Gastrocnemius medialis (tissue), 4 donors: ENCODE measurements at places on chromosomes 2 and 18. TPM values are rescaled to one million over a fixed set of nuclear protein-coding genes. Genes with fewer than 3 reads are reported as not detected.

- H3K36me3 ChIP-seq = no peaks in the 10 kb centered on the region
- H3K27ac ChIP-seq = peak overlapping the region; percentile 68
- no peaks in the 10 kb centered on the region for H3K27me3 ChIP-seq
- H3K4me3 ChIP-seq = no peak overlapping the region
- H3K4me1 ChIP-seq = peaks cover 59% of the 10 kb centered on the region
Measured at GRCh38 chr2:43070676-43071502, 155.5 kb downstream of the ZFP36L2 start.

GRCh38 chr18:79911344-79912270 lies 39.8 kb downstream of the SLC66A2 start:
- peaks cover 23% of the 10 kb centered on the region for H3K4me1 ChIP-seq
- DNase-seq = peak; percentile 53
- no peaks in the 10 kb centered on the region for H3K27me3 ChIP-seq
- no peak overlapping the region for H3K4me3 ChIP-seq

DNA sequence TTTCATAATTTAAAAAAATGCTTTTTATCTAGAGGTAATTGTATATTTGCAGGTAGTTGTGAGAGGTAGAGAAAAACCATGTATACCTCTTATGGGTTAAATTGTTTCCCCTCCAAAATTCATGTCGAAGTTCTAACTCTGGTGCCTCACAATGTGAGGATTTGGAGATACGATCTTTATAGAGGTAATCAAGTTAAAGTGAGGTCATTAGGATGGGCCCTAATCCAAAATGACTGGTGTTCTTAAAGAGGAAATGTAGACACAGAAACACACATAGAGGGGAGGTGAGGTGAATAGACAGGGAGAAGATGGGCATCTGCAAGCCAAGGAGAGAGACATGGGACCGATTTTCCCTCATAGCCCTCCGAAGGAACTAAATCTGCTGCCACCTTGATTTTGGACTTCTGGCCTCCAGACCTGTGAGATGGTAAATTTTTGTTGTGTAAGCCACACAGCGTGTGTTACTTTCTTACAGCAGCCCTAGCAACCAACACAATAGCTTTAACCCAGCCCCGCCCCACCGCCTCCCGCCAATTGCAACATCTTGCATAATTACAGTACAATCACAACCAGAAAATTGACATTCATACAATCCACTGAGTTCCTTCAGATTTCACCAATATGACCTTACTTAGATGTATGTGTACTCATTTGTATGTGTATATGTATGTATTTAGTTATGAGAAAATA lies 208.9 kb downstream of the MIB1 start:
- H3K4me1 ChIP-seq = no peaks in the 10 kb centered on the region
- H3K27me3 ChIP-seq = no peaks in the 10 kb centered on the region
- H3K36me3 ChIP-seq = no peaks in the 10 kb centered on the region
- DNase-seq = no peak
- H3K27ac ChIP-seq = no peak overlapping the region

GRCh38 chr2:190352668-190353536 lies 9.5 kb downstream of the INPP1 start:
- no peak for DNase-seq
- no peaks in the 10 kb centered on the region for H3K36me3 ChIP-seq
- peaks cover 36% of the 10 kb centered on the region for H3K4me1 ChIP-seq
- peak overlapping the region; percentile 52 for H3K27ac ChIP-seq
- no peaks in the 10 kb centered on the region for H3K27me3 ChIP-seq

DNA sequence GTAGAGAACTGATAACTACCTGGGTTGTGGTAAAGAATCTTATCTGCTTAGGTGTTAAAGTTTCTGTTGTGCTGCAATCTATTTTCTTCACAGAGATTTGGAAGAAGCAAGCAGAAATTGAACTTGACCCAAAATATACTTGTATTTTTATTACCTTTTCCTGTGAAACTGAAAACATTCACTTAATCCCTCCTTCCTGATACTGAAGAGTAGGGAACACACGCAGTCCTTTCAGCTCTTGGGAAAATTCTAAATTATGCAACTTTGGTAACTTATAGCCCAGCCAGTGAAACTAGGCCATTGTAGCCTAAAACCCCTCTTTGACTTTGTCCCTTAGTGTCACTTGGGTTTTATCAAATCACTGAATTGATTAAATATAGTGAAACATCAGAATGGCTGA lies 128.4 kb upstream of the MEIS1 start:
- DNase-seq = no peak
- H3K4me3 ChIP-seq = no peak overlapping the region
- H3K27ac ChIP-seq = no peak overlapping the region
- no peaks in the 10 kb centered on the region for H3K27me3 ChIP-seq

- no peak for DNase-seq
- no peaks in the 10 kb centered on the region for H3K36me3 ChIP-seq
- no peak overlapping the region for H3K27ac ChIP-seq
- H3K4me3 ChIP-seq = no peak overlapping the region
- H3K27me3 ChIP-seq = no peaks in the 10 kb centered on the region
- H3K4me1 ChIP-seq = peaks cover 5% of the 10 kb centered on the region
Measured at GRCh38 chr2:200757399-200757798, 54.3 kb upstream of the BZW1 start.

GRCh38 chr2:130850788-130851623 lies 14.3 kb downstream of the ARHGEF4 start:
- no peaks in the 10 kb centered on the region for H3K27me3 ChIP-seq
- H3K4me1 ChIP-seq = peaks cover 8% of the 10 kb centered on the region
- no peak overlapping the region for H3K4me3 ChIP-seq
- H3K27ac ChIP-seq = no peak overlapping the region

DNA sequence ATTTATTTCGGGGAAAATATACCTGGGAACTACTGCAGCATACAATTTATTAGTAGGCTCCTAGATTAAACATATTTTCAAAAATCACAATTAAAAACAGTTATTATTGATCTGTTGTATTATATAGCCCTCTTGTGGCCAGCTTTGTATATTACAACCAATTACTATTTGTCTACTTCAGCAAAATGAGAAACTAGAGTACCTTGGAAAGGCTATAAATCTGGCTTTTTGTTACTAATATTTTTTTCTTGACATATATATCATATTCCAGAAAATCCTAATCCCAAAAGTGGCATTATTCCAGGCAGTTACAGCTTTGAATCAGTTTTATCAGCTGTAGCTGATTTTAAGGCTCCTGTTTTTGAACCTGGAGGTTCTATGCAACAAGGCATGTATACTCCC lies 101.2 kb downstream of the UBR3 start:
- no peak overlapping the region for H3K27ac ChIP-seq
- DNase-seq = no peak
- no peak overlapping the region for H3K4me3 ChIP-seq
- no peaks in the 10 kb centered on the region for H3K36me3 ChIP-seq
- no peaks in the 10 kb centered on the region for H3K27me3 ChIP-seq

The GALNT13 gene
- 0.10 TPM for total RNA-seq

The TMEM17 gene
- 1.8 TPM for total RNA-seq
